ENCODE measurements at places on chromosomes 13 and 19. TPM values are rescaled to one million over a fixed set of nuclear protein-coding genes. Genes with fewer than 3 reads are reported as not detected.
A peak's percentile ranks its signal among the peaks of the same experiment; 100 is the strongest.

DNA sequence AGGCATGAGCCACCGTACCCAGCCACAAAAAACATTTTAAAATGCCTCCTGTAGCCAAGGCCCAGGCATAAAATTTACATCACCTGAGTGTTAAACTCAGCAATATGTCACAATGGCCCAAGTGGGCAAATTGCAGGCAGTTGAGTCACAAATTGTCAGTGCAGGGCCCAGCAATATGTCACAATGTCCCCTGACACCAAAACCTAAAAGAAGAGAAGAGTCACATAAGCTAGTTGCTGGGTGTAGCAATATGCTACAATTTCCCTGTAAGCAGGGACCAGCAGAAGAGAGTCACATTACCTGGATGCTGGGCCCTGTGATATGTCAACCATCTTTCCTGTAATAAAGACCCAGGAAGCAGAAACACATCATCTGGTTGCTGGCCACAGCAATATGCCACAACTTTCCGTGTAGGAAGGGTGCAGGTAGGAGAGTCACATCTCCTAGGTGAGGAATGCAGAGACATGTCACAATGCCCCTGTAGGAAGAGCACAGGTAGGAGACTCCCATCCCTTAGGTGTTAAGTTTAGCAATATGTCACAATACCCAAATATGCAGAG, 136.0 kb upstream of the ZNF91 start:
- DNase-seq, result no peak

DNA sequence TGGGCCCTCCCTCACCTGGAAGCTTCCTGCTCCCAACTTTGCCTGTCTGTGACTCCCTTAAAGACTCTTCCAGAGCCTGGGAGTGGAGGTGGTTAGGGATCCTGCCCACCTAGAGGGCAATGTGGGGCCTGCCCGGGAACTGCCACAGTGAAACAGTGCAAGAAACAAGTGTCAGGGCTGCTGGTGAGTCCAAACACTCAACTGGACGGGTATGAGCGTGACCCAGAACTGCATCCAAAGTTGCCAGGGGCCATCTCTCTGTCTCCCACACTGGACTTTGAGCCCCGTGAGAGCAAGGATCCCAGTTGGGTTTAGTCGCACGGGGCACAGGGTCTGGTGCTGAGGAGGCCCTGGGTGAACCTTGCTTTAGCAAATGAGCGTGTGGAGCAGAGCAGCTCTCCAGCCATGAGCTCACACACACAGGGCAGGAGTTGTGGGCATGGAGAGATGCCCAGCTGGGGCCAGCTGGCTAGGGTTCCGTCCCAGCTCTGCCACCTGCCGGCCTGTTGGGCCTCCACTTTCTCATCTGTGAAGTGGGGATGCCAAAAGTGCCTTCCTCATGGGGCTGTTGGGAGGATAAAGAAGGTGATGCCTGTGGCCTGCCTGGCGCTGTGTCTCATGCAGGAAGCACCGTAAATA, 2.8 kb upstream of the NUMBL start:
- no peak for DNase-seq

DNA sequence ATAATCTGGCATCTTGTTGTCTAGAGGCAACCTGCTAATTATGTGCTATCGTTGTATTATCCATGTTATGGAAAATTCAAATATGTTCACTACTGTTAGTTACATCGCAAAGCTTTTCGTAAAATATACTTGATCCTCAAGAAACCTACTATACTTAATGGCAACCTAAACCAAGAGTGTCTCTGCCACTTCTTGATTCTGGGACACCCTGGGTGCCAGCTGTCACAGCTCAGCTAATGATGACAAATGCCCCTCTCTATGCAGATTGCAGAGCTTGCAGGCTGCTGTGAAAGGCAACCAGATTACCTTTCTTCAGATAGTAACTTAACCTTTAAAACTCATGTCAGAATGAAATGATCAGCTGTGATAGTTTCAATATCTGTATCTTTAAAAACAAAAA, 8.9 kb upstream of the MAB21L1 start:
- no peak for DNase-seq

GRCh38 chr13:95233026-95233635, 68.1 kb downstream of the ABCC4 start:
- DNase-seq, result no peak

GRCh38 chr19:15328312-15328711, 4.0 kb downstream of the BRD4 start:
- DNase-seq, result no peak

DNA sequence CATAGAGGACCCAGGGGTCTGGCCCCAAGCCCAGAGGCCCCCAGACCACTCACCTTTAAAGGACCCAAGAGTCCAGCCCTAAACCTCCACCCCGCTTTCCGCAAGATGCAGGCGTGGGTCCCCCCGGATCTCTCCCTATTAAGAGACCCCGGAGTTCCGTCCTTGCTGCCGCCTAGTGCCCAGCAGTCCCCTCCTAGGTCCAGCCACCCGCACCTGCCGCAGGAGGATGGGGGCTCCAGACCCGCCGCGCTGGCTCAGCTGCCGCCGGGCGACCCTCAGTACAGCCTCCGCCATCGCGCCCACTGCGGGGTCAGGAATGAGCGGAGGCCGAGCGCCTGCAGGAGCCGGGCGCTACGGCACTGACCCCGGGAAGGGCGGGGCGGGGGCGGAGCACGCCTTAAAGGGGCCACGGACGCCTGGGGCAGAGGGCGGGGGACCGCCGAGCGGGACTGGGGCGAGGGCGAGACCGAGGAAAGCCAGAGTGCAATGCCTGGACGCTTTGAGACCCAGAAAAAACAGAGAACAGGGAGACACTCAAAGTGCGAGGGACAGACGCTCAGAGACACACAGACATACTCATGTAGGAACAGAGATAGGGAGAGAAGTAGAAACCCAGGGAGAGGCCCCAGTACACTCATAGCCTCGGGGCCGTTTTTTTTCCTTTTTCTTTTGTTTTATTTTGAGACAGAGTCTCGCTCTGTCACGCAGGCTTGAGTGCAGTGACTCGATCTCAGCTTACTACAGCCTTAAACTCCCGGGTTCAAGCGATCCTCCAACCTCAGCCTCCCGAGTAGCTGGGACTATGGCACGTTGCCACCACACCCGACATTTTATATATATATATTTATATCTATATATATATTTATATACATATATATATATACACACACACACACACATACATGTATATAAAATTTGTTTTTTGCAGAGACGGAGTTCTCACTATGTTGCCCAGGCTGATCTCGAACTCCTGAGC, at the start of gene ETHE1:
ETHE1 (minus strand) TSS at position 318 of the 976 bp plus-strand sequence; CDS start at position 294, 24 bp downstream.
- peak; percentile 73 for DNase-seq

- no peak for DNase-seq
These were observed 52.6 kb upstream of the F7 start for GRCh38 chr13:113052971-113053370.

- DNase-seq, result no peak
These were observed 22.6 kb downstream of the RXFP2 start for GRCh38 chr13:31761951-31762350.

DNA sequence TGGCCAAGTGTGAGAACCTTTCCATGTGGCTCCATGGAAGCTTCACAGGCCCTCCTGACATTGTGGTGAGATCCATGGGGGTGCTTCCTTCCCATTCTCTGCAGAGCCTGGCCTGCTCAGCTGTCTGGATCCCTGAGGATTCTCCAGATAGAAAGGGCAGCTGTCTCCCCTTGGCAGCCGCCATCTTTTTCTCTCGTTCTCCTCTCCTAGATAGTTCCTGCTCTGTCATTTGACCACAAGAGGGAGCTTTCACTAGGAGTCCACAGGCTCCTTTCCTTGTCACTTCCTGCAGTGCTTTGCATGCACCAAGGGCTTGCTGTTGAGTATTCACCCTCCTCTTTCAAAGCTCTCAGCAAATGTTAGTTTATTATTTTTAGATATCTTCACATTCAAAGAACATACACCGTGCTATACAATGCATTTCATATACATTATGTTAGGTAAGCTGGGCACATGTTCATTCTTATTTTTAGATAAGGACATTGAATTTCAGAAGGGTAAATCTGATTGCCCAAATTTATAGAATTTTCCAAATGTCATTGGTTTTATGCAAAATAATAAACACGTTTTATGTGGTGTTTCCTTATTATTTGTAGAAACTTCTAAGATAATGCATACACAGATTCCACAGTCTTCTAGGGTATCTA, 133.2 kb downstream of the FRY start:
- peak; percentile 32 for DNase-seq

DNA sequence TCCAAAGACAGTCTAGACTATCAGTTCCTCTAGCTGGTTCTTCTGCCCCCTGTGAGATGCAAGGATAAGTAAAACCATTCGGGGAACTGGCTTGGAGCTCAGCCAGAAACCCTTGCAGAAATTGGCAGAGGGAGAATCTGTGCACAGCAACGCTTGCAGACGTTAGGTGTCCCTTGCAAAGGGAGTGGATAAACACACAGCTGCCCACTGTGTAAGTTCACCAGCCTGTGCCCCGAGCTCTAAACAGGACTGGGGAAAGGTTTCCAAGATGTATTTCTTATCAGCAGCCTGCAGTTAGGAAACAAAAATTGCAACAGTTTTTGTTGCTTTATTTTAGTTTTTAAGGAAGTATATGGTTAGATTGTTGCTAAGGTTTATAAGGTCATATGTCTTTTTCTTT, 19.0 kb upstream of the ADGRE1 start:
- no peak for DNase-seq

GRCh38 chr13:77038907-77039480, 12.0 kb upstream of the FBXL3 start:
- no peak for DNase-seq

- DNase-seq, result no peak
These were observed 137.8 kb upstream of the MCF2L start for GRCh38 chr13:112831196-112831595.

DNA sequence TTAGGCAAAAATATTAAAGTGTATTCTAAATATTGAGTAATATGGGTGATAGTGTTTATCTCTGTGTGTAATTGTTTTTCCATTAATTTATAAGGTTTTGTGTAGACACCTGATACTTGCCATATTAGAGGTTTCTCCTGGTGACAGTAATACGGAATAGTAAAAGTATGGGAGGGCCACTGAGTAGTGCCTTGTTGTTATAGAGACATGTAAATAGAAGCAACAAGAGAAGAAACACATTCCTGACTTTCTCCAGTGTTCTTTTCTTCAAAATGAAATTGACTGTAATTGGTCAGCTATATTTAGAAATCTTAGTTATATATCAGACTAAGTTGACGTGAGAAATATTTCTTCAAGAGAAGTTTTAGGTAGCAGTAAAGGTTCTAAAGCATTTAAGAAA, 18.5 kb downstream of the RNASEH2B start:
- DNase-seq, result no peak

- peak; percentile 57 for DNase-seq
These were observed 213.3 kb upstream of the MIR17HG start for GRCh38 chr13:91133941-91134802.

GRCh38 chr19:18433735-18434398, 4.1 kb downstream of the ISYNA1 start:
- no peak for DNase-seq

GRCh38 chr13:54383604-54384003, 1355.0 kb downstream of the OLFM4 start:
- no peak for DNase-seq

DNA sequence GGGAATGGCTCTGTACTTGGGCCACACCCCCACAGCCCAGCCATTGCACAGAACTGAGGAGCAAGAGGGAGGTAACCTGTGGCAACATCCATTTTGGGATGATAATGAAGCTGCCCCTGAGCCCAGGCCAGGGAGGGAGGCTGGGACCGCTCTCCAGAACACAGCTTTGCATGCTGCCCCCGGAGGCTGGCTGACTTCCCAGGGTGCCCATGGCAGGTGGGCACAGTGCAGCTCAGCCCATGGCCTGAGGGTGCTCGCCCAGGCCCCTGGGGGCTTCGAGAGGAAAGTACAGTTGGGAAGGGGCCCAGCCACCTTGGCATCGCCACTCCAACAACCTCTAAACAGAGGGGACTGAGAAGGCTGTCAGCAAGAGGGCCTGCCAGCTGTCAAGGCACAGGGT, 5.7 kb downstream of the COPE start:
- no peak for DNase-seq

DNA sequence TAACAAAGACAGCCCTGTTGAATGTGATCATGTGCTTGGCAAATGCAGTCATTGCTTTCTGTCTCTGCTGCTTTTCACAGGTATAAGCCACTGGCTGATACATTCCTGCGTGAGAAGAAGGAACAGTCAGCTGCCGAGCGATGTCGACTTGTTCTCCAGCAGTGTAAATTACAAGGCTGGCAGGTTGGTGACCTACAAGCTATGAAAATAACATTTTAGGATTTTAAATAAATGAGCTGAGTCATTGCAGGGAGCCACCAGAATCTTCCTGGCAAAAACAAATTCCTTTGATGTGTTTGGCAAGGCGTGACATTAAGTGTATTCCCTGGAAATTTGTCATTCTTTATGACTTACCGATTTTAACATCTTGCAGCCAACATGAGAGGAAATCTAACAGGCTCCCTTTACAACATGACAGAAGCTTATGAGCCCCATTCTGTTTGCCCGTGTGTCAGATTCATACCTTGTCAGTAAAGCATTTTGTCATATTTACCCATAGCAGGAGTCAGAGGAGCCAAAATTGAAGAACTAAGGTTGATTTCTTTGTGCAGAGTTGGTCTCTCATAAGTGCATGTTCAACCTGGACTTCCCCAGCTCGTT, 471.4 kb downstream of the MYO16 start:
- no peak for DNase-seq

DNA sequence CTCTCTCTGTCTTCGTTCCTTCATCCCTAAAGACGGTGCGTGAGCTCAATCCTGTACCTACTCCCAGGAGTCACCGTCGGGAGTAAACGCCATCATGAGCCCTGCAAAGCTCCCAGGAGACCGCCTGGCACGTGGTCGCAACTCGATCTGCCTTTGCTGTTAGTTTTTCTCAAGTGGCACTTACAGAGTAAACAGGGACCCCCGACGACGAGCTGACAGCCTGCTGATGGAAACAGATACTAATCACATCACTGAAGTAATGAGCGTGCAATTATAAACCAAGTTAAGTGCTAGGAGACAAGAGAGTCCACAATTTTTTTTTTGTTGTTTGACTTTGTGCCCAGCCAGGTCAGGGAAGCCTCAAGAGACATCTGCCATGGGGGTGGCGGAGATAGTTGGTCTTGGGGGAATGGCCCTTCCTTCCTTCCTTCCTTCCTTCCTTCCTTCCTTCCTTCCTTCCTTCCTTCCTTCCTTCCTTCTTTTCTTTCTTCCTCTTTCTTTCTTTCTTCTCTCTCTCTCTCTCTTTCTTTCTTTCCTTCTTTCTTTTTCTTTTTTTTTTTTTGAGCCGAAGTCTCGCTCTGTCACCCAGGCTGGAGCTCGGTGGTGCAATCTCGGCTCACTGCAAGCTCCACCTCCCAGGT, 23.6 kb downstream of the CACNG6 start:
- no peak for DNase-seq

GRCh38 chr19:46990991-46991676, 28.5 kb upstream of the NPAS1 start:
- DNase-seq, result peak; percentile 78

GRCh38 chr13:23086968-23087623, 93.7 kb upstream of the SGCG start:
- no peak for DNase-seq

Gene CELF5
- total RNA-seq, result not detected

Gene GTF3A
- 314 TPM for total RNA-seq

Gene ADM5
- total RNA-seq, result 1.4 TPM

Gene CEACAM1
- 3.1 TPM for total RNA-seq

Gene SLC27A1
- total RNA-seq, result 1.7 TPM

Gene SYT3
- not detected for total RNA-seq

Gene RYR1
- total RNA-seq, result 1.6 TPM

Gene ATXN8OS
- not detected for total RNA-seq

Gene PRR12
- total RNA-seq, result 16.9 TPM

Gene SHISA7
- not detected for total RNA-seq

Gene NLRP13
- total RNA-seq, result not detected

Data from activated naive CD4-positive, alpha-beta T cell treated with anti-CD3 and anti-CD28 coated beads for 36 hours (primary cell).